ENCODE measurements at places on chromosomes 5 and 9. TPM values are rescaled to one million over a fixed set of nuclear protein-coding genes. Genes with fewer than 3 reads are reported as not detected.

GRCh38 chr5:58466939-58467338 is 7.1 kb upstream of the PLK2 start:
- no peaks in the 10 kb centered on the region for H3K4me1 ChIP-seq
- no peak overlapping the region for H3K27ac ChIP-seq
- no peaks in the 10 kb centered on the region for H3K36me3 ChIP-seq
- H3K4me3 ChIP-seq = no peak overlapping the region
- no peak for DNase-seq
- no peaks in the 10 kb centered on the region for H3K27me3 ChIP-seq

SGTB gene
- total RNA-seq = 6.0 TPM

GRCh38 chr5:136094913-136095641 is 37.6 kb upstream of the SMAD5 start:
- H3K27me3 ChIP-seq = no peaks in the 10 kb centered on the region
- no peak overlapping the region for H3K27ac ChIP-seq
- no peak for DNase-seq
- peaks cover 14% of the 10 kb centered on the region for H3K4me1 ChIP-seq
- H3K4me3 ChIP-seq = no peak overlapping the region
- H3K36me3 ChIP-seq = no peaks in the 10 kb centered on the region

LRSAM1 gene
- 25.6 TPM for total RNA-seq

CXCL14 gene
- 0.42 TPM for total RNA-seq

- peaks cover 12% of the 10 kb centered on the region for H3K4me1 ChIP-seq
- H3K27me3 ChIP-seq = peaks cover 100% of the 10 kb centered on the region
- H3K4me3 ChIP-seq = no peak overlapping the region
Observed at GRCh38 chr5:88690409-88691229, 192.4 kb downstream of the MEF2C start.

DNA sequence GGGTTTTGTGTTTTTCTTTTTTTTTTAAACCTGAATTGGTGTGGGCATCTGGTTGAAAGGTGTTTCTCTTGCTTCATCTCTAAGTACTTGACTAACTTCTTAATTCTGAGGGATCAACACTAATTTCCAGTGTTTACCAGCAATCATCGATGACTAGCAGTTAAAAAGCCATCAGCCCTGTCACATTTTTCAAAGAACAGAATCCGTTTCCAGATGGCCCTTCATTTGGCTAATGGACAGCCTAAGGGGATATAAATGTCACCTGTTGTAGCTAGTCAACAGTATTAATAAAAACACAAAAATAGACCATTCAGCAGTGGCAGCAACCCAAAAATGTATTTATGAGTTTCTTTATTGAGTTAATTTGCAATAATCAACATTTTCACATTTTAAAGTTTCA is 1076.5 kb downstream of the MAT2B start:
- H3K4me1 ChIP-seq = no peaks in the 10 kb centered on the region
- no peaks in the 10 kb centered on the region for H3K27me3 ChIP-seq
- H3K4me3 ChIP-seq = no peak overlapping the region
- H3K27ac ChIP-seq = no peak overlapping the region
- no peak for DNase-seq

- no peaks in the 10 kb centered on the region for H3K36me3 ChIP-seq
- no peak for DNase-seq
- H3K4me1 ChIP-seq = no peaks in the 10 kb centered on the region
- no peak overlapping the region for H3K27ac ChIP-seq
Observed at GRCh38 chr5:168743617-168744016, 164.4 kb upstream of the PANK3 start.

GRCh38 chr5:59346982-59347381 is 546.5 kb downstream of the PDE4D start:
- no peak overlapping the region for H3K4me3 ChIP-seq
- H3K27me3 ChIP-seq = no peaks in the 10 kb centered on the region
- DNase-seq = no peak
- no peak overlapping the region for H3K27ac ChIP-seq
- no peaks in the 10 kb centered on the region for H3K36me3 ChIP-seq

KCNIP1 gene
- not detected for total RNA-seq

PTGS1 gene
- 15.6 TPM for total RNA-seq
